ENCODE measurements at places on chromosomes 13 and 19. TPM values are rescaled to one million over a fixed set of nuclear protein-coding genes. Genes with fewer than 3 reads are reported as not detected.

DNA sequence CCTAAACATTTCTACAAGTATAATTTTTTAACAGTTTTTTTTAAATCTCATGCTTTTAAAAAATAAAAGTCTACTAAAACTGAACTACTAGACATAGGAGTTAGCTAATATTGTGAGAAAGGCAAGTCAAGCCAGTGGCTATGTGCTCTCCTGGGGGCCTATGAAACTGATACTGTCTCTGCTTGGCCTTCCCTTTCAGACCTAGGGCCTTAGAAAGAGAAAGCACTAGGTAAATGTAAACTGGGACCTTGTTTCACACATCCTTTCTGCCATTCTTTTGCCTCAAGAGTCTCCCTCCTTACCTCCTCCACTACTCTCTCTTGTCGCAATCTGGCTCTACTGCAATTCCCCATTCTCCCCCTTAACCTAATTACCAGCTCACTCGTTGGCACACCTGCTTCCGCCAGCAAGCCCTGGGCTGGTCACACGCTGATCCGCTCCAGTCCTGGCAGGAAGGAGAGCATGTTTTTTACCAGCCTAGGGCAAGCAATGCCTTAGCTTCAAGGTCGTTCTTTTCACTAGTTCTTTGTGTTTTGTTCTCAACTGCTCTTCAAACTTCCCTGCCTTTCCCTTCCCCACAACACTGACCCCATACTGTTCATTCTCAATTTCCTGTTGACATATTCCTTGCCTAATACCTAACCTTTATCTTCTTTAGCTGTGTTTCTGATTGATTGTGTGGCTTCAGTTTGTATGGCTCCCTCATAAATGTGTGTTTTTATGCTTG lies 23.1 kb downstream of the TBC1D4 start:
- H3K36me3 ChIP-seq = no peaks in the 10 kb centered on the region
- no peak overlapping the region for H3K4me3 ChIP-seq
- H3K27ac ChIP-seq = no peak overlapping the region
- no peak for DNase-seq
- no peaks in the 10 kb centered on the region for H3K27me3 ChIP-seq

- H3K4me3 ChIP-seq = no peak overlapping the region
- no peak for DNase-seq
- H3K4me1 ChIP-seq = no peaks in the 10 kb centered on the region
- H3K27ac ChIP-seq = no peak overlapping the region
These were observed 492.6 kb downstream of the RFC3 start for GRCh38 chr13:34310539-34310938.

Gene FCER2
- total RNA-seq = 0.96 TPM

DNA sequence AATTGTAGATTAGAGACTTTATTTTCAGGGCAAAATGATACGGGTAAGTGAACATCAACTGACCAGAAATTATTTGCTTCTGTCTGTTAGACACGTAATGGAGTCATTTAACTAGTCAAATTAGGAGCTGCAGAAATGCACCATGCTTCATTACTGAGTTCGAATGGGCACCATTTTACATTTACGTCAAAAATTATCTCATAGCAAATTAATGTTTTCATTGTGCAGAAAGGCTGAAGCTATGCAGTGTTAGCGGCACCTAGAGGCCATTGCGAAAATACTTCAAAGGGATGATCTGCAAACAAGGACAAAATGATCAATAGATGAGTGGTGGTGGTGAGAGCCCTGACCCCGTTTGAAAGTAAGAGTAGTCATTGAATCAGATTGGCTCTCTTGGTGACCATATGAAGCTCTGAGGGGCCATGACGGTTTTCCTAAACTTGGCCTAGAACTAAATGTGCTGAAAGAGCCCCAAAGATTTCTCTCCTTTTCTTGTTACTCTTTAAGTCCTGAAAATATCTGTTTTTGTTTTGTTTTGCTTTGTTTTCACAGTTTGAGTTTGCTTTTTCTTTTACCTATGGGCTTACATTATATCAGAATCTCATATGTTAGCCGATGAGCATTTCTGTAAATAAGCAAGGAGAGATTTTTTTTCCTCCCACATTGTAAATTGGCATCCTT lies 277.9 kb downstream of the ZNF536 start:
- H3K27me3 ChIP-seq = no peaks in the 10 kb centered on the region
- H3K27ac ChIP-seq = no peak overlapping the region
- no peaks in the 10 kb centered on the region for H3K36me3 ChIP-seq
- no peak overlapping the region for H3K4me3 ChIP-seq
- no peak for DNase-seq
- no peaks in the 10 kb centered on the region for H3K4me1 ChIP-seq

Gene PLEKHF1
- 23.0 TPM for total RNA-seq

Gene PDX1
- not detected for total RNA-seq

GRCh38 chr13:19592657-19593180 lies 31.4 kb upstream of the TPTE2 start:
- H3K27me3 ChIP-seq = no peaks in the 10 kb centered on the region
- H3K36me3 ChIP-seq = no peaks in the 10 kb centered on the region
- no peak overlapping the region for H3K4me3 ChIP-seq
- H3K27ac ChIP-seq = no peak overlapping the region

Gene ZNF628
- total RNA-seq = 8.3 TPM

Gene PROZ
- total RNA-seq = not detected

DNA sequence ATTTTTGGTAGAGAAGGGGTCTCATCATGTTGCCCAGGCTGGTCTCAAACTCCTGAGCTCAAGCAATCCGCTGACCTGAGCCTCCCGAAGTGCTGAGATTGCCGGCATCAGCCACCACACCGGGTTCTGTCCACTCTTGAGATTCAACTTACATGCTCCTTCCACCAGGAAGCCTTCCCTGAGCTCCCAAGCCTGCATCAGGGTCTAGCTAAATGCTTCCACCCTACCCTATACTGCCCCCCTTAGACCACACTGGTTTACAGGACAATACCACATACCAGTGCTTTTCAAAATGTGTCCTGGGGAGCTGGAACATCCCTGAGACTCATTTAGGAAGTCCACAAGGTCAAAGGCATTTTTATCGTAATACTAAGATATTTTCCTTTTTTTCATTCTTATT lies 15.1 kb upstream of the CACNG8 start:
- H3K4me3 ChIP-seq = no peak overlapping the region
- no peaks in the 10 kb centered on the region for H3K4me1 ChIP-seq
- no peaks in the 10 kb centered on the region for H3K36me3 ChIP-seq
- H3K27ac ChIP-seq = no peak overlapping the region
- no peak for DNase-seq

DNA sequence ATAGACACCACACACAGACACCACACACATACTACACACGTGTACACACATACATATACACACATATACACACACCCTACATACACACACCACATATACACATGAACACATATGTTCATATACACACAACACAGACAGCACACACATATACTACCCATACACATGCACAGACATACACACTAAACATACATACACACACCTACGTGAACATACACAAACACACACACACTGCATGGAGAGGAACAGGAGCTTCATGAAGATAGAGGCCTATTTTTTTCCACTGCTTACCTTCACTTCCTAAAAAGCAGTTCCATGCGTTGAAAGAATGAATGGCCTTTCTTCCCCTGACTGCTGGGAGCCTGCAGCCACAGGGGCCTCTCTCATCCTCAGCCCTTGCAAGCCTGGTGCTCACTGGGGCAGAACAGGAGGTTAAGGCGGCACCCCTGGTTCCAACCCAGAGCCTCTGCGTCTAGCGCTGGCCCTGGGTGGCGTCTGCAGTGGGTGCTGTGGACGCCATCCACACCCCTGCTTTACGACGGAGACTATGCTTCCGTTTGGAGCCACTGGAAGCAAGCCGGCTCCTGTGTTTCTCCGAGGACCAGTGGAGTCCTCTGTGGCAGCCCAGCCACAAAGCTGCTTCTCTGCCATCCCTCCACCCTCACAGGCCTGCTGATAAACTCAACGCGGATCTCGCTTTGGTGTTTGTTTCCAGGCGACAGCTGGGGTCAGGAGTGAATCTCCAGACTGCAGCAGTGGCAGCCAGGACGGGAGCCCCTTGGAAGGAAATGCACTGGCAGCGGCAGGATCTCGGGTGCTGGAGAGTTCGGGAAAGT lies 1.9 kb upstream of the RASA3 start:
- no peak for DNase-seq
- H3K27ac ChIP-seq = no peak overlapping the region
- no peaks in the 10 kb centered on the region for H3K27me3 ChIP-seq
- H3K4me3 ChIP-seq = no peak overlapping the region

DNA sequence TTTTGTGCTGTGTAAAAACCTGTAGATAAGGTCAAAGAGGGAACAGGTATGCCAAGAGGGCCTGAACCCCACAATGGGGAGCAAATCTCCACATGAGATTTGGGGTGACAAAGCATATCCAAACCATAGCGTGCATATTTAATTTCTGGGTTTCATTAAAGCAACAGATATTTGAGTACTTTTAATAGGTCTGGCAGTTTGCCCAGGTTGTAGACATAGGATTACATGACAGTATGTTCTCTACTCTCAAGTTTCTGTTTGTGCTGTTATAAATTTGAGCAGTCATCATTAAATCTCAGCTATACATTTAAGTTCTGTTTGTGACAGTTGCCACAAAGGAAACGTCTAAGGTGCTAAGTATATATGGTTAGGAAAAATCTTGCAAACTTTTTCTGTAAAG lies 236.4 kb downstream of the ATP8A2 start:
- H3K36me3 ChIP-seq = no peaks in the 10 kb centered on the region
- no peaks in the 10 kb centered on the region for H3K4me1 ChIP-seq
- DNase-seq = no peak
- no peak overlapping the region for H3K4me3 ChIP-seq
- H3K27ac ChIP-seq = no peak overlapping the region

DNA sequence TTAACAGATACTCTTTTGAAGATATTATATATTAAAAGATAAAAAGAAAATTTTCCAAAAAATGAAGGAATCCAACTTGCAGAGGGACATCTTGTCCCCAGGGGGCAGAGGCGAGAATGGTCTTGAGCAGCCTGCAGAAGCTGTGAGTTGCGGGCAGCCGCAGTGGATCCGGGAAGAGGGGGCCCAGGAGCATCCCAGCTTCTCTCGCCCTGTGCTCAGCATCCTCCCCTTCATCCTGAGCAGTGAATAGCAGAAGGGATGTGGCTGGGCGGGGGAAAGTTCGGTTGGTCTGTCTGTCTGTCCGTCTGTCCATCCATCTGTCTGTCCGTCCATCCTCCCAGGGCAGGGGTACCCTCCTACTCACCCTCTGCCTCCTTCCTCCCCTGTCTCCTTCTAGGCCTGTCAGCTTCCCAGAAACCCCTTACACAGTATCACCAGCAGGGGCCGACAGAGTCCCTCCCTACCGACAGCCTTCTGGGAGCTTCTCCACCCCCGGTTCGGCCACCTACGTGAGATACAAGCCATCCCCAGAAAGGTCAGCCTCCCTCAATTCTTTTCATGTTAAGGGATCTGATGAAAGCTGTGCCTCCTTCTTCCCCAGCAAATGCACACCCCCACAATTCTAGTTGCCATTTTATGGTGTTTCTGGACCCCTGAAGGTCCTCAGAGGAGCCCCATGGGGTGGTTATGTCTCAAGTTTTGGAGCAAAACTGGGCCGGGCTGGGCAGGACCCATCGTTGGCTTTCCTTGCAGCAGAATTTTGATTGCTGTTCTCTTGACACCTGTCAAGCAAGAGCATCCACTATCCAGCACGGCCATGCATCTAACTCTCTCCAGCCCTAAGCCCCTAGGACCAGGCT lies 81.6 kb downstream of the DPF1 start:
- no peak overlapping the region for H3K4me3 ChIP-seq
- H3K27ac ChIP-seq = no peak overlapping the region
- H3K27me3 ChIP-seq = no peaks in the 10 kb centered on the region
- no peak for DNase-seq

Gene CEACAM7
- not detected for total RNA-seq

DNA sequence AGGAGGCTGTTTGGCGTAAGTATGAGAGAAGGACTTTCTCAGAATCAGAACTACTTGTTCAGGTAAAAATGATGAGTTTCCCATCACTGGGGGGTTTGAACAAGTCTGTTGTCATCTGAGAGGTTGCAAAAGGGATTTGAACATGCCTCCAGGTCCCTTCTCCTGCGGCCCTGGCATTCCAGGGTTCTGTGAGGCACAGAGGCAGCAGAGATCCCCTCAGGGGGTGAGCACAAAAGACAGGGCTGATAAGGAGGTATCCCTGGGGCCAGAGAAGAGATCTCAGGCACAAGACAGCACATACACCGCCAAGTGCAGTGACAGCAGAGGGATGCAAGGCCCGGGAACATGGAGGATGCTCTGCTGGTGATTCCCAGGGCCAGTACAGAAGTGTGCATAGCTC lies 275.8 kb upstream of the TSHZ3 start:
- H3K27ac ChIP-seq = no peak overlapping the region
- H3K27me3 ChIP-seq = no peaks in the 10 kb centered on the region
- no peak overlapping the region for H3K4me3 ChIP-seq
- DNase-seq = no peak
- H3K36me3 ChIP-seq = no peaks in the 10 kb centered on the region
- H3K4me1 ChIP-seq = no peaks in the 10 kb centered on the region

Gene KLK4
- not detected for total RNA-seq

DNA sequence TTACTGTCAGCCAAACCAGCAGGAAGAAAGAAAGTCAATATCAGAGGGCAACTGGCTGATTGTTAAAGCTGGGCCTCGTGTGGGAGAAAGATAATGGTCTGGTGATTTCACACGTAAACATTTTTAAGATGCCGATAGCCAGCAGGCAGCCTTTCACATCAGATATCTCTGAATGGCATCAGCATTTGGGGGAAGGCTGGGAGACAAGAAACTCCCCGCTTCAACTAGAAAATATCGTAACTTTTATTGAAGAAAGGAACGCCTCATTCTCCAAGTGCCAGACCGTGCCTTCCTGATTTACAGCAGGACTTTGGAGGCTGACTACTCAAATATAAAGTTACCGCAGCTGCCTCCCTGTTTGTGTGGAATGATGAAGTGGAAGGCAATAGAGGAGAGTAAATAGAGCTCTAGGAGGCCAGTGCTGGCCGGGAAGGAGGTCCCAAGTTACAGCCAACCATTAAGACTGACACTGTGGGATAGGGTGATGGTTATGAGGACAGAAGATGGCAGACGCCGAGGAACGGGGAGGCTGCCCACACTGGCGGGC lies 284.3 kb upstream of the MAB21L1 start:
- H3K36me3 ChIP-seq = no peaks in the 10 kb centered on the region
- H3K27me3 ChIP-seq = no peaks in the 10 kb centered on the region
- H3K27ac ChIP-seq = no peak overlapping the region
- H3K4me3 ChIP-seq = no peak overlapping the region

DNA sequence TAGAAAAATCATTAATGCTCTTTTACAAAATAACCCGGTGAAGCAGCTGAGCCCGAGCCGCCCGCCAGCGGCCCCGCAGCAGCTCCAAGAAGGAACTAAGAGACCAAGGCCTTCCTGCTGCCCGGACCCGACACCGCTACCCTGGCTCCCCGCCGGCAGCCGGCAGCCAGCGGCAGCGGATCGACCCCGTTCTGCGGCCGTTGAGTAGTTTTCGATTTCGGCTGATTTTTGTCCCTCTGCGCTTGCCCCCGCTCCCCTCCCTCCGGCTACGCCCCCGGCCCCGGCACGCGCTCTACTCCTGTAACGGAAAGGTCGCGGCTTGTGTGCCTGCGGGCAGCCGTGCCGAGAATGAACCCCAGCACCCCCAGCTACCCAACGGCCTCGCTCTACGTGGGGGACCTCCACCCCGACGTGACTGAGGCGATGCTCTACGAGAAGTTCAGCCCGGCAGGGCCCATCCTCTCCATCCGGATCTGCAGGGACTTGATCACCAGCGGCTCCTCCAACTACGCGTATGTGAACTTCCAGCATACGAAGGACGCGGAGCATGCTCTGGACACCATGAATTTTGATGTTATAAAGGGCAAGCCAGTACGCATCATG lies at the start of gene PABPC3:
TSS of gene PABPC3 (plus strand) at position 286 of the 603 bp plus-strand sequence. CDS start at position 349, 63 bp downstream.
- H3K4me1 ChIP-seq = no peaks in the 10 kb centered on the region
- no peaks in the 10 kb centered on the region for H3K36me3 ChIP-seq
- DNase-seq = no peak
- peaks cover 5% of the 10 kb centered on the region for H3K27me3 ChIP-seq

Gene B3GNT3
- total RNA-seq = not detected
